Activated CD8-positive, alpha-beta memory T cell treated with anti-CD3 and anti-CD28 coated beads for 24 hours (primary cell): ENCODE measurements at places on chromosomes 16 and 17.
A peak's percentile ranks its signal among the peaks of the same experiment; 100 is the strongest.

DNA sequence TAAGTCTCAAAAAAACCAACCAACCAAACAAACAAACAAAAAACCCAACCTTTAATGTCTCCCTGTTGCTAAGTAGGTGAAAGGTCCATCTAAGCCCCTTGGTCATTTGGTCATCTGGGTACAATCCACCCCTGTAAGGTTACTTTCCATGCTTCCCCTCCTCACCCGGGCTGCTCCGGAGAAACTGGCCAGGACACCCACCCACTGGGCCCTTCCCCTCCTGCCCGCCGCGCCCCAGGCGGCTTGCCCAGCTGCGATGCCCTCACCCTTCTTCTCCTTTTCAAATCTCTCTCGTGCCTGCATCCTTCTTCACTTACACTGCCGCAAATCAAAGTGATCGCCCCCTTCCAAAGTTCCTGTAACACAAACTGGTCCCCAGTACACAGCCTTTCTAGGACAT lies 2.0 kb downstream of the NTAN1 start:
- DNase-seq = no peak

DNA sequence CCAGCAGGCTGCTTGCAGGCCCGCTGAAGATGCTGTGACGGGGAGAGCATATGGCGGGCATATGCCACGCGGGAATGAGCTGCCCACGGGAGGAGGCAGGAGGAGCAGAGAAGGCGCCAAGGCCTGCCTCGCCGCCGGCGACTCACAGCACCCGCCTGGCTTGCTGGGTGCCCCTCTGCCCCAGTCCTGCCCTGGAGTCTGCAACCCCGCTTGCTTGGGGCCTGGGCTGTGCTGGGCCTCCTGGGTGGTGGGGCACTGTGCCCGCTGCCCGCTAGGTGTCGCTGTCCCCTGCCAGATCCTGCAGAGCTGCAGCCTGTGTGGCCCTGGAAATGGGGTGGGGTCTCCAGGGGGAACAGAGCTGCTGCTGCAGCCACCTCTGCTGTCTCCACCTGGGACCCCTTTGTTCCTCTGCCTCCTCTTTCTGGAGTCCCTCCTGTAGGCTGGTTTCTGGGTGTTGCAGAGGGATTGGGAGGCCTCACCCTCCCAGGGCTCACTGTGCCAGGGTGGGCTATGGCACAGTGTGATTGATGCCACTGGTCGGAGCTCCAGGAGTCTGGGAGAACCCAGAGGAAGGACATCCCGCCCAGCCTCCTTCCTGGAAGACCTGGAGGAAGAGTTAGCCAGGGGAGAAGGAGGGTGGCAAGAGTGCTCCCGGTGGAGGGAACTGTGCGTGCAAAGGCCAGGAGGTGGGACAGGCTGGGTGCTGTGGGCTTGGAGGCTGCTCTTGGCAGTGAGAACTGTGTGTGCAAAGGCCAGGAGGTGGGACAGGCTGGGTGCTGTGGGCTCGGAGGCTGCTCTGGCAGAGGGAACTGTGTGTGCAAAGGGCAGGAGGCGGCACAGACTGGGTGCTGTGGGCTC lies 141.0 kb upstream of the CIBAR2 start:
- DNase-seq = peak; percentile 86

DNA sequence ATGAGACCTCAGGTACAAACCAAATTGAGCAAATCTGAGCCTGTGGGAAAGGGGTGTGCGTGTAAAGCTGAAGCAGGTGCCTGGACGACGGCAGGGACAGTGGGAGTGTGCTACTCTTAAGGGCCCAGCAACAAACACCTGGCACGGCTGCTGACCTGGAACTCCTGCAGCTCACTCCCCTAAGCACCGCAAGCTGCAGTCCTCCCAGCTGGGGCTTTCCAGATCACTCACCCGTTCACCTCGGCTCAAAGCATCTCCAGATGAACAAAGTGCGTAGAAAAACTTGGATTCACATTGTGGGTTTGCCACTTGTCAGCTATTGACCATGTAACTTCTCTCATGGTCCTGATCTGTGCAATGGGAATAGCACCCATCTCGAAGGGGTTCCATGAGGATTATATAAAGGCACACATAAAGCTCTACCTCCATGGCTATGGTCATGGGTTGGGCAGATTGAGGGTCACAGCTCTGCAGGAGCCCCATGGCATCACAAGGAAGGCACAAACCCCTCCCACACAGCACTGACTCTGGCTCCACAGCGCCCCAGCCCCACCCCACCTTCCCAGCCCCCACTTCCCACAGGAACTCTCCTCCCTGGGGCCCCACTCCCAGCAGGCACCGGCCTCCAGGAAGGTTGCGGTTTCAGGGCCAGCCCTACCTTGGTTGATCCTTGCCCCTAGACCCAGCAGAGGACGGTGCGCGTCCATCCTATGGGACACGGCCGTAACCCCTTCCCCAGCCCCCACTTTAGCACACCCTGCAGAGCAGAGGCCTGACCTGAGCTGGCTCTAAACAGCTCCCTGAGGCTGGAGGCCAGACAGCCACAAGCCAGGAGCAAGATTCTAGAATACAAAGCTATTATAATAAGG lies 21.9 kb downstream of the ST3GAL2 start:
- DNase-seq = no peak

- no peak for DNase-seq
Observed at GRCh38 chr16:85048921-85049562, 21.4 kb downstream of the KIAA0513 start.

GRCh38 chr16:86661706-86662105 lies 83.4 kb downstream of the FOXL1 start:
- DNase-seq = no peak
